COR-L47 (cell line): ENCODE measurements at places on chromosomes 1 and 21.

DNA sequence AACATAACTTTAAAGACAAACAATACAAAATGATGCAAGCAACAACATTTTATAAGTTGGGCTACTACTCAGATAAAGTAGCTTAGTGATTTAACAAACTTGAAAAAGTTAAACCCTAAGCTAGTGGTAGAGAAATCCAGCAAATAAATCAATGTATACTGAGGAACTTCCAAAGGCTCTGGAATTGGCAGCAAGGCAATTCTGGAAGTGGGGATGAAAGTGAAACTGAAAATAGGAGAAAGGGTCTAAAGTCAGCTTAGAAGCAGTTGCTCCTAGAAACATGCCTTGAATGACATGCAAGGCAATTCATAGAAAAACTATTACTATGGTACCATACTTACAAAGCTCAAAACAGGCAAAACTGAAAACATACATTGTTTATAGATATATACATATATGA lies 90.0 kb upstream of the CAMK1G start:
- no peak for DNase-seq

GRCh38 chr1:179820226-179820970 lies 57.2 kb downstream of the TOR1AIP2 start:
- no peak for DNase-seq

GRCh38 chr1:246949956-246950355 lies 18.2 kb upstream of the AHCTF1 start:
- DNase-seq, result no peak

GRCh38 chr1:65911679-65912078 lies 119.0 kb downstream of the PDE4B start:
- DNase-seq, result no peak

- no peak for DNase-seq
Observed at GRCh38 chr1:214847071-214847810, 235.3 kb upstream of the KCNK2 start.

- DNase-seq, result no peak
Observed at GRCh38 chr21:45855248-45855811, 126.2 kb upstream of the COL6A1 start.

DNA sequence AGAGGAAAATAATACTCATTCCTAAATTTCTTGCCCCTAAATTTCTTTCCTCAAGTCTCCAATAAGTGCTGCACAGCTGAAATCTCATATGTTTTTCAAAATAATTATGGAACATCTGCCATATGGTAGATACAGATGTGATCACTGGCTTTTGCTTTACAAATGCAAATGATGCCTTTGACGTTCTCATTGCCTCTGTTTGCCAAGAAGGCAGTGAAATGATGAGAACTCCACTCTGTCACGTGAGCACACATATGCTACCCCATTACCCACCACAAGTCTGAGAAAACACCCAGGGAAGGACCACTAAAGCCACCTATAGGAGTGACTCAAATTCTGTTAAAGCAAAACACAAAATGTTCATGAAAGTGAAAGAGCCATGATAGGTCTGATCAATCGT lies 43.9 kb downstream of the DSCAM start:
- no peak for DNase-seq

GRCh38 chr1:231666937-231667608 lies 40.5 kb downstream of the DISC1 start:
- no peak for DNase-seq

DNA sequence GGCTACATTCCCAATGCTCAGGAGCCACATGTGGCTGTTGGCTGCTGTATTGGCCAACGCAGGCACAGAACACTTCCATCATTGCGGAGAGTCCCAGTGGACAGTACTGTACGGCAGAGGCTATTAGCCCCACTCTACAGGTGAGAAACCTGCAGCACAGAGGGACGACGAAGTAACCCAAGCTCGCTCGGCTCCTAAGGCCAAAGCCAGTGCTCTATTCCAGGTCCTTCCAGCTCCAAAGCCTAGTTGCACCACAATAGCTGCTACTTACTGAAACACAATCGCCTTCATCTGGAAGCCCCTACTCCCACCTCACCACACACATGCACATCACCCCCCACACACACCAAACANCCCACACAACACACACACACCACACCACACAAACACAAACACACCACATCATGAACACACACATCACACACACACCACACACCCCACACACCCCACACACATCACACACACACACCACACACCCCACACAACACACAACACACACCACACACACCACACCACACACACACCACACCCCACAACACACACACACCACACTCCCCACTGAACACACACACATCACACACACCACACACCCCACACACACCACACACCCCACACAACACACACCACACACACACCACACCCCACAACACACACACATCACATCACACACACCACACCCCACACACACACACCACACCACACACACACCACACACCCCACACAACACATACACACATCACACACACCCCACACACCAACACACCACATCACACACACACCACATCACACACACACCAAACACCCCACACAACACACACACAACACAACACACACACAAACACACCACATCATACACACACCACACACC lies 3.2 kb downstream of the LYPD8 start:
- DNase-seq, result no peak

GRCh38 chr1:107318932-107319331 lies 178.1 kb downstream of the NTNG1 start:
- no peak for DNase-seq

DNA sequence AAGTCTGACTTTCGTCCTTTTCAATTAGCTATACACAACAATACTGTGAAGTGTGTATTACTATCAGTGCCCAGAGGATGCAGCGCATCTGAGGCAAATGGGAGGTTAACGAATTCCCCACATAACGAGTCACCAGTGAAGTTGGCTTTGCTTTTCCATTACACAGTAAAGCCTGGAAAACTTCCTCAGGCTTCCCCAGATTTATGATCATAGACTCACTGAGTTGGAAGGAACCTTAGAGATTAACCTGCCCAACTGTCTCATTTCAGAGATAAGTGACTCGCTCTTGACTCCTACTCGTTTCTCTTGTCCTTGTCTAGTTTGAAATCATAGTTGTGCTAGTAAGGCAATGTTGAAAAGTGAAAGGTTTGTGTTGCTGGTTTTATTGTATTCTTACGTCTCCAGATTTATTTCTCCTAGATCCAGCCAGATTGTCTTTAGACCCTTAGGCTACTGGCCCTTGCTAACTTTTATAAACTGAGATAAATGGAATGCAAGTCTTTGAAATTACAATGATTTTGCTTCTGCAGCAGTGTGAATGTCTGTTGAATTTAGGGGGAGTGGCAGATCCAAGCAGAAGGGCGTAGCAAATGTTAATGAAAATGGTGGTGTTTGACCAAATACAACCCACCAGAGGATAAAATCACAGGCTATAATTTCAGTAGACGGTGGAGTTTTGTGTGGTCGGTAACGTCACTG lies 17.3 kb downstream of the S1PR1 start:
- no peak for DNase-seq

GRCh38 chr1:41418857-41419583 lies 57.8 kb downstream of the FOXO6 start:
- DNase-seq, result peak; percentile 50

GRCh38 chr1:184395370-184395769 lies 8.5 kb downstream of the C1orf21 start:
- DNase-seq, result no peak

GRCh38 chr1:38097284-38097898 lies 50.8 kb upstream of the POU3F1 start:
- peak; percentile 73 for DNase-seq

DNA sequence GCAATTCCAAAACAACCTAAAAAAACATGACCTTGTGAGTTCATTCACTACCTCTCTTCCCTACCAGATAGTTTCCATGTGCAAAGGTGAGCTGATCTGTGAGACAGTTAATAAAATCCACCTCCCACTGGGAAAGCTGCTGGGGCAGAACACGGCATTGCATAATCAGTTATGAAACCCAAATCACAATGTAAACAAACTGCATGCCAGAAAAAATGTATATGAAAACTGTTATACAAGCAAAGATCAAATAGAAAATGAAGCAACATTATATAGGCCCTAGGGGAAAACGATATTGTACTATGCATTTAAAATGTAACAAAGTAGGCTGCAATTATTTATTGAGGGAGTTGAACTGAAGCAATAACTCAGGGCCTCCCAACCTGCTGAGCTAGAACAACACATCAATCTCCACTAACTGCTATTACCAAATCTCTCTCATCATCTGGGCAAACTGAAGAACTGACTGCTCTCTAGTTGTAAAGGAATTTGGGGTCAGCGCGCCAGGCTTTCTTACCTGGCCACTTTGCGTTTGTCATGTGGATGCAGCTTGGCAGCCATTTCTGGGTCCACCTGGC lies 31.0 kb downstream of the TRIT1 start:
- DNase-seq, result no peak

DNA sequence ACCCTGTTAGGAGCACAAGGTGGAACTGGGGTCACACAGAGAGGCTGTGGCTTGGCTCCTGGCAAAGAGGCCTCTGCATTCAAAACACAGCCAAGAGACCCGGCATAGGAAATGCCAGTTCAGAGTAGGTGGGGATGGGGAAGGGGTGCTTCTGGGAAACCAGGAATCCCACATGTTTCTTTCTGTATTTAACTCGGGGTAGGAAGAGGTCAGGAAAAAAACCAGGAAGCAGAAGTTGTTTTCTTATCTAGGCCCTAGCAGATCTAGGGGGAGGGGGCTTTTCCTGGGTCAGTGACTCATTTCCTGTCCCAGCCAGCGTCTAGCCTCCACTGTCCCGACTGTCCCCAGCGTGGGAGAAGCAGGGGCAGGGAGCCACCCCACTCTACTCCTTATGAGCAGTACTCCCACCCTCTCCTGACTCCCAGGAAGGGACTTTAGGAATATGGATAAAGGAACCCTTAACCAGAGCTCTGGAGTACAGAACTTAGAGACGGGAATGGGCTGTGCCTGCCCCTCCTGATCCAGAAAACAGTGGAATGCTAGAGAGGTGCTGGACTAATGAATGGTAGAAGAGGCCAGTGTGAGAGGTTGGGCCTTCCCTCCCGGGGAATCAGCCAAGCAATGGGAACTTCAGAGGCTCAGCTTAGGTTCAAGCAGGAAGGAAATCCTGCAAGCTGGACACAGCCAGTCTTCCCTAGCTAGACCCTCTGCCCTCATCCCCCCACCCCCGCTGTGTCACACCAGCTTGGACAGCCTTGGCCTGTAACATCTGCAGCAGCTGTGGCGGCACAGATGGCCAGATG lies 5.7 kb downstream of the FHL3 start:
- no peak for DNase-seq

- DNase-seq, result no peak
Observed at GRCh38 chr1:182380199-182380598, 11.4 kb downstream of the GLUL start.

DNA sequence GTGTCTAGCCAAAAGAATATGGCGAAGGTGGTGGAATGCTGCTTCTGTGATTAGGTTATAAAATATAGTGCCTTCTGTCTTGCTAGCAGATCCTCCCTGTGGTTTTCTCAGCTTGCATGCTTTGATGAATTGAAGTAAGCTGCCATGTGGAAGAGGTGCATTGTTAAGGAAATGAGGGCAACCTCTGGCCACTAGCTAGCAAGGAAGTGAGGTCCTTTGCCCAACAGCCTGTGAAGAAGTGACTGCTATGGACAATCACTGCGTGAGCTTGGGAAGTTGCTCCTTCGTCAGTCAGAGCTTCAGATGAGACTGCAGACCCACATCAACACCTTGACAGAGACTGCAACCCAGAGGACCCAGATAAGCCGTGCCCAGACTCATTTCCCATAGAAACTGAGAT lies 109.4 kb downstream of the GIPC2 start:
- no peak for DNase-seq

DNA sequence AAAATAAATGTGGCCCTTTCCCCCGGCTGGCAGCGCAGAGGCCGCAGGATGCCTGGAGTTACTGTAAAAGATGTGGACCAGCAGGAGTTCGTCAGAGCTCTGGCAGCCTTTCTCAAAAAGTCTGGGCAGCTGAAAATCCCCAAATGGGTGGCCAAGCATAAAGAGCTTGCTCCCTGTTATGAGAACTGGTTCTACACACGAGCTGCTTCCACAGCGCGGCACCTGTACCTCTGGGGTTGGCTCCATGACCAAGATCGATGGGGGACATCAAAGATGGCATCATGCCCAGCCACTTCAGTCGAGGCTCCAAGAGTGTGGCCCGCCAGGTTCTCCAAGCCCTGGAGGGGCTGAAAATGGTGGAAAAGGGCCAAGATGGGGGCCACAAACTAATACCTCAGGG lies 95.9 kb downstream of the LRIG2 start:
- no peak for DNase-seq

DNA sequence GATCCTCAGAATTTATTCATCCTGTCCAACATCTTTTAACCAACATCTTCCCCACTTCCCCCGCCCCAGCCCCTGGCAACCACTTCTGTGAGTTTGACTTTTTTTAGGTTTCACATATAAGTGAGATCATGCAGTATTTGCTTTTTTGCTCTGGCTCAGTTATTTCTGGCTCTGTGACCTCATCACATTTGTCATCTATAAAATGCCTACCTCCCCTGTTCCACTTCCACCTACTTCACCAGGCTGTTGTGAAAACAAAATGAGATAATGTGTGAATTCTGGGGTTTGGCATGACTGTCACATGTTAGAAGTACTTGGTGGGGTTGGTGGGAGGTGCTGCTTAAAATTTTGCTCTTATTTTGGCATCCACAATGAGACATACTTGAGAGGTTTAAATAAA lies 18.4 kb downstream of the HHAT start:
- DNase-seq, result no peak

GRCh38 chr1:214136324-214136919 lies 144.5 kb upstream of the SMYD2 start:
- no peak for DNase-seq

GRCh38 chr1:26293911-26294463 lies 12.4 kb downstream of the UBXN11 start:
- DNase-seq, result no peak

GRCh38 chr21:38821248-38821647 lies 15.5 kb downstream of the ETS2 start:
- DNase-seq, result no peak

DNA sequence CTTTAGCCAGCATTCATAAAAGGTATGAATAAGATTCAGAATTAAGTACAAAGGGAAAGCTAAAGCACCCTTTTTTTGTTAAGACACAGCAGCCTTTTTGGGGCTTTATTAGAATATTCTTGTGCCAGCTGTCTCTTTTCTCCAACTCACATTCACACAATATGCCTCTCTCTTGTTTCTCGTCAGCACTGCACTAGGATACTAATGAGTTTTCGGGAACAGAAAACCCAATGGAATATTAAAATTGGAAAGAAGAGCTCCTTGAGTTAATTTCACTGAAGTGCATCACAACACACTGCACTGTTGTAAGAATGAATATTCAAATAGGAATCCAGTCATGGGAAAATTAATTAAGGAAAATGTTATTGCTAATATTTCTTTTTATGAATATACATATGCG lies 410.4 kb upstream of the BEND5 start:
- DNase-seq, result no peak

DNA sequence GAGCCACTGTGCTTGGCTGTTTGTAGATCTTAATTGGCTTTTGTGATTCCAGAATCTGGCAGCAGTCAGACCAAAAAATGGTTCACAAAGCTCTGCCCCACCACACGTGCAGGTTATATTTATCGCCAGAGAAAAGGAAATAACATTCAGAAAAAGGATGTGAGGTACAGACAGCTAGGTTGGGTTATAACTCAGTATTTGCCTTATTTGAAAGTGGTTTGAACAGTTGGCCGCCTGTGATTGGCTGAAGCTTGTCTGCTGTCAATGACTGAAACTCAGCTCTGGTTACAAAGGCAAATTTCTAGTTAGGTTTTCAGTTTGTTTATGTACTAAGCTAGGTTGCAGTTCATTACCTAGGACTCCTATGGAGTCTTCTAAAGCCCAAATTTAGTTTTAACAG lies 9.6 kb downstream of the SH3BGR start:
- DNase-seq, result no peak
